Stimulated activated CD4-positive, alpha-beta T cell treated with anti-CD3 and anti-CD28 coated beads, Interleukin-1b, Interleukin-23, amount 100 ng/mL, for 48 hours (primary cell): ENCODE measurements at places on chromosomes 3 and 15.

DNA sequence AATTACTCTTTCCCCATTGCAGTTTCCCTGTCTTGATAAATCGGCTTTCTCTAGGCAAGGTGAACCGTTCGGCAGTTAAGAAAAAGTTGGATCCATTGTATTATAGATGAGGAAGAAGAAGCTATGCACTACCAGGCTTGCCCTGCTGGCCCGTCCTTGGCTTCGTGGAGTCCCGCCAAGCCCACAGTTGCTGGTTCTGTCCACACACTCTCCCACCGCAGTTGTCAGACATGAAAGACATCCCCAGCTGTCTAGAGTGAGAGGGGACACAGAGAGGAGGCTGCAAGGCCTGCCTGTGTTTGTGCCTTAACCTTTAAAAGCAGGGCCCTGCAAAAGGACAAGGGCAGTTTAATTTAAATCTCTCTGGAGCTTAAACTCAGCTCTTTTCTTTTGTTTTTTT is 47.2 kb upstream of the PLCL2 start:
- DNase-seq = no peak

DNA sequence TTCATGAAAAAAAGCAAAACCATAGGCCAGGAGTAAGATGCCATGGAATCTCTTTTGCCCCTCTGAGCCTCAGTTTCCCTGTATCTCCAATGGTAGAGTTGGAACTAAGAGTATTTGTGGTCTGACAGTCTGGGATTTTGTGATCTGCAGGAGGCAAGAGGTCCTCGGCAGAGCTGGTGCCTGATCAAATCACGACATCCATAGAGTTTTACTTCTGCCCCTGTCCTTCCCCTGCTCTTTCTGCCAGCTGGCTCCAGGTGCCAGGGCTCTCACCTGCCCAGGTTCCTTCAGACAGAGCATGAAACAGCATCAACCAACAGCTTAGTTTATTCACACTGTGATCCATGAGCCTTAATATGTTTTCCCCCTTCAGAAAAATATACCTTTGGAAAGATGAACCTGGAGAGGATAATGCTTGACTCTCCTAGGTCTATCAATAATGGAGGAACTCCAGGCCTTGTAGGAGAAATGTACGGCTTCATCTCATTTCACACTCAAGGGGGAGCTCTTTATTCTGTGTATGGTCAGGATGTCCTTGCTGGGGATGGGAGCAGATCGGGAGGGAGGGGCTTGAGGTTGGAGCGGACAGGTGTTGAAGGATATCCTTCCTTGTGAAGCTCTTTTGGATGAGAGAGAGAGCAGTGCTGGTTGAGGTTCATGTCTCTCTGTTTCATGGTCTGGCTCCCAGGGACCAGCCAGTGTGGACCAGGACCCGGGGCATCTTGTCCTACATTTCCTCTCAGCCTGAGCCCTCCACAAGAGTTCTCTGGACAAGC is 309.9 kb downstream of the RPLP1 start:
- DNase-seq = no peak

DNA sequence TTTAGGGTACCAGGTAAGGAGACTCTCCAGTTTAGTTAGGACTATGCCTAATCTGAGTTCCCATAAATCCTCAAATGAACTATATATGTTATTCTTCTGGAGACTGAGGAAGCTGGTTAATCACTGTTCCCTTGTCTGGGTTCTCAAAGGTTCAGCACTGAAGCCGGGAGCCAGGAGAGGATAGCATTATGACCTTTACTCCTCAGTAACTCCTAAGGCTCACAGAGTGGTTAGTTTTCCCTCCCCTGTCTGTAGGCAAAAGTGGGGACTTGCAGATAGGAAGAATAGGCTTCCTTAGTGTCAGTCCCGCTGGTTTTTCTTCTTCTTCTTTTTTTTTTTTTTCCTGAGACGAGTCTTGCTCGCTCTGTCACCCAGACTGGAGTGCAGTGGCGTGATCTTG is 50.4 kb downstream of the CRTC3 start:
- no peak for DNase-seq

DNA sequence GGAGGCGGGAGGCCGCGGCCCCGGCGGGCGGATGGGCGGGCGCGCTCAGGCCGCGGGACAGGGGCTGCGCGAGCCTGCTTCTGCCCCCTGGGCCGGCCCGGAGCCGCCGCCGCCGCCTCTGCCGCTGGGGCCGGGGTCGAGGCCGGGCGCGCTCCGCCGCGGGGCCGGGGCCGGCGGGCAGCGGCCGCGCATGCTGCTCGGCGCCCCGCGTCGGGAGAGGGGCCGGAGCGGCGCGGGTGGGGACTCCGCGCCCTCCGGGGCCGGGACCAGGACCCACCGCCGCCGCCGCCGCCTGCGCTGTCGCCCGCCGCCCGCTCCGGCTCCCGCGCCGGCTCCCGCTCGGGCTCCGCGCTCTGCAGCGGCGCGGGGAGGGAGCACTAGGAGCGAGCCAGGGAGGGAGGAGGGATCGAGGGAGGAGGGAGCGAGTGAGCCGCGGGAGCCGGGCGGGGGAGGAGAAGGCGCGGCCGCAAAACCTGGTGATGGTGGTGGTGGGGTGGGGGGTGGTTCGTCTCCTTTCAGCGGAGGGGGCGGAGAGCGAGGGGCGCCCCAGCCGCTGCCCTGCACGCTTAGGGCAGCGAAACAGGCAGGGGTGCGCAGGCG is at the start of gene LINGO1:
LINGO1 (minus strand) TSS at position 379 of the 600 bp plus-strand sequence. CDS start 597 bp downstream, outside the sequence.
- no peak for DNase-seq

DNA sequence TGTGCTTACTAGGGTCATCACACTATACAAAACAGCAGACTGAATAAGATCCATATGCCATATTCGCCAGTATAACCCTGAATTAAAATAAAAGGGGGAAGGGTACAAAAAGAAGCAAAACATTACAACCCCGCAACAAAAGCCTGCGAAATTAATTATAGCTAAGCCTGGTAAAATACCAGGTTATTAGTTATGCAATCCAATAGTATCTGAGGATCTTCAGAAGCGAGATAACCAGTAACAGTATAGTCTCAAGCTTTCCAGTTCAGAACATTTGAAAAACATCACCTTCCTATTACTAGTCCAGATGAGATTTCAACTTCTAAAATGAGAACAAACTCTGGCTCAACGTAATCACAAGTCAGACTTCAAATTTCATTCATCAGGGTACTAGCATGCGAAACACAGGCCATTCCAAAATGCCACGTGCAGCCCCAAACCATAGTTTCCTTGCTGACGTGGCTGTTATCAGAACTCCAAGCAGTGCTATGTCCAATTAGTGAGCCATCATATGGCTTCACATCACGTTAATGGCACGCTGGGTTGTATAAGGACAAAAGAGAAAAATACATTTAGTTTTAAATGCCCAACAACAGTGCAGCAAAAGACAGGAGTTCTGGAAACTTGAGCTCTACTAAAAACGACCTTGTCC is 1.1 kb downstream of the SSR3 start:
- no peak for DNase-seq

DNA sequence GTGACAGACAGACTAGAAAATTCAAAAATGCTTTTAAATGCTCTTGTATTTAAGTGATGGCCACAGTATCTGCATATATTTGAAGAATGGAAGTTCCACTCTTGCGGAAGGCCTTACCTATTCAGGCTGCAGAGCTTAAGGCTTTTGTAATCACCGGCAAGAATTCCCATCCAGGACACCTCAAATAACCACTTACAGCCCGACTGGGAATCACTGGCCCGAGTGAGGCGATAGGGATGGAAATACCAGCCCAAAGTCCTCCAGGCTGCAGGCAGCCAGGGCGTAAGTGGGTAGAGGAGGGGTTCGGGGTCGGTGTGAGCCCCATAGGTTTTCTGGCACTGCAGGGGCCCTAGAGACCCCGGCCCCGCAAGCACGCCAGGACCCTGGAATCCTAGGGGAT is 9.5 kb downstream of the CMTM7 start:
- DNase-seq = no peak

- DNase-seq = no peak
These were observed 155.6 kb upstream of the SLC2A2 start for GRCh38 chr3:171181907-171182690.

GRCh38 chr3:42439261-42440115 is 29.1 kb upstream of the LYZL4 start:
- no peak for DNase-seq
